ENCODE measurements at places on chromosomes 3 and 15.

- peak; percentile 92 for DNase-seq
Observed at GRCh38 chr3:116005404-116005803, 382.1 kb downstream of the GAP43 start.

DNA sequence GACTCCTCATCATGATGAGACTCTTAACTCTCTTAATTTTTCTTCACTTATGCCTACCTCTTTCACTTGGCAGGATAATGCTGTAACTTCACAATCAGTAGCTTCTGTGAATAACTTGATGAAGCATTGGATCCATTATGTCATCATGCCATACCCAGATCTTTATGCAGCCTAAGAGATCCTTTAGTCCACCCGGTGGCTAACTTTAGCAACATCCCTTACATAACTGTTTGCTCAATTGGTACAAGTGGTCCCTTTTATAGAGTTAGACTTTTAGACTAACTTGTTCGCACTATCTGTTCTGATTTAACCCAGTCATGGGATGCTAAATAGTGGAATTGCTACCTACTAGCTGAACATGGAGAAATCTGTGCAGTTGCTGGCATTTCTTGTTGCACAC lies 184.5 kb downstream of the USP13 start:
- DNase-seq: peak; percentile 35

- DNase-seq: no peak
Observed at GRCh38 chr3:135242285-135242684, 447.2 kb downstream of the EPHB1 start.

- no peak for DNase-seq
Observed at GRCh38 chr3:194282436-194283122, 68.5 kb downstream of the CPN2 start.

GRCh38 chr3:71591101-71591500 lies 7.6 kb upstream of the FOXP1 start:
- no peak for DNase-seq

GRCh38 chr15:79572691-79573404 lies 140.7 kb downstream of the MINAR1 start:
- no peak for DNase-seq

- no peak for DNase-seq
Observed at GRCh38 chr15:69025320-69025719, 10.8 kb downstream of the NOX5 start.

GRCh38 chr3:46135475-46135874 lies 72.6 kb downstream of the CCR1 start:
- DNase-seq: no peak

DNA sequence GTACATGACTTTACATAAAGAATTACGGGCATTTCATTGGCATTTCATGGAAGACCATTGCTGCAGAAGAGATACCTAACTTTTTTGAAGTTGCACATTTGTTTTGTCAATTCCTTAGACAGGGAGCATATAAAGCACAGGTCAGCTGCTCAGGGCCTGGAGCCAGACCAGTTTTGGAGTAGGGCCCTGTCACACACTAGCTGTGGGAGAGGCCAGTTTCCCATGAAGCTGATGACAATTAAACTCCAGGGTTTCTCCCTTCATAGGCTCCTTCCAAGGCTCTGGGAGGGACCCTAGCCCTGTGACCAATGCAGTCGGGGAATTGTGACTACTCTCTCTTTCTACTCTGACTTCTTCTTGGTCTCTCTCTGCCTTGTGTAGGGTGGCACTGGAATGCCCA lies 107.3 kb upstream of the SELENOK start:
- no peak for DNase-seq

DNA sequence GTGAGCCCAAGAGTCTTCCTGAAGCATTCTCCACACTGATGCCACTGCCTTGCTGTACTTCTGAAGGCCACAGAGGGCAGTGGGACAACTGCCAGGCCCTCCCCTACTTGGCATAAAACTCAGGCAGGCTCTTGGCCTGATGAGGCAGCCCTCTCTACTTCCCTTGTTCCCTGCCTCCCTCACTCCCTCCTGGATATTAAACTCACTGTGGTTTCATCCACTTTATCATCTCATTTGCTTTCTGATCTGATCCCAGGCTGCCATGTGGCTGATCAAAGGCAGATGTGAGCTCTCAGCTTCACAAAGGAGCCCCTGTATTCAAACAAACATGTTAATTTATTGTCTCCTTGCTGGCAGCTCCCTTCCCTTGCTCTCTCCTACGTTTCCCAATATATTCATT lies 533.5 kb downstream of the IGSF11 start:
- DNase-seq: peak; percentile 17

GRCh38 chr3:73401616-73402279 lies 223.0 kb downstream of the PDZRN3 start:
- peak; percentile 30 for DNase-seq

DNA sequence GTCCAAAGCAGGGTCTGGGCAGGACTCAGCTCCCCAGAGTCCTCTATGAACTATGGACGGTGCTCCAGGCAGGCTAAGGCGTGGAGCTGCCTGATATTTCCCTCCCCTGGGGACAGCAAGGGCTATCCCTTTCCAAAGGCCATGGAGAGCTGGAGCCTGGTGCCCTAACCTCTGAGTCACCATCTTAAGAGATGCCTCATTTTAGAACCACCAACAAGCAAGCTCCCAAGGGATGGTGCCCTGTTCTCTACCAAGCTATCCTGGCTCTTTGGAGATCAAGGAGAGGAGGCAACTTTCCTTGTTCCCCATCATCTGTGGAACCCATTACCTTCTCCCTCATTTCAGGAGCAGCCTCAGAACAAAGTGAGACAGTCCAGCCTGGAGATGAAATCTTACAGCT lies 15.7 kb downstream of the STARD5 start:
- no peak for DNase-seq

GRCh38 chr3:11155341-11156025 lies 1.2 kb downstream of the HRH1 start:
- DNase-seq: peak; percentile 85

- peak; percentile 66 for DNase-seq
Observed at GRCh38 chr3:161913786-161914389, 417.3 kb downstream of the OTOL1 start.

GRCh38 chr3:155745795-155746550 lies 1.1 kb upstream of the PLCH1 start:
- DNase-seq: no peak

- DNase-seq: no peak
Observed at GRCh38 chr15:65060641-65061397, 7.0 kb downstream of the RASL12 start.

DNA sequence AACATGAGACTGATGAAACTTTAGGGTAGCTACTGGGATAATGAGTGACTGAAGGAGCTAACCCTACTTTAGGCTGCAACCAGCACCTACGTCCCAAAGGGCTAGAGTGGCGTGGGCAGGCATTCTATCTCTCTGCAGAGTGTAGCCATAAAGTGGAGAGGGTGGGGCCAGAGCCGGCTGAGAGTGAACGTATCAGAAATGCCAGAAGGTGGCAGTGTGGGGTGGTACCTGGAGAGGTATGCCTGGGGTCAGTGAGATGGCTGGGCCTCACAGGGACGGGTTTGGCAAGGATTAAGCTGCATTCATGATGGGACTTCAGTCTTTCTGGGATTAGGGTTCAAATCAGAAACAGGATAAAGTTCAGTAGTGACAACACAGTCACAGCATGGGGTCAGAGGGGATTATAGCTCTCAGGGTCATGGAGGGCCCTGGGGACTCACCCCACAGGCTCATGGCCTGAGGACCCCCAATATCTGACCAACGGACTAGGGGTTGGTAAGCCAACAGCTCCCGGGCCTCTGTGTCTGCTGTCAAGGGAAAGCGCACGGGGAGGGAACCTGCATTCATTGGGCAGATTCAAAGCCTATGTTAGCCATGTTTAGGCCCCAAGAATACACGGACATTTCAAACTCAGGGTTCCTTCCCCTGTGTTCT lies 86.5 kb upstream of the FOXB1 start:
- DNase-seq: peak; percentile 53

DNA sequence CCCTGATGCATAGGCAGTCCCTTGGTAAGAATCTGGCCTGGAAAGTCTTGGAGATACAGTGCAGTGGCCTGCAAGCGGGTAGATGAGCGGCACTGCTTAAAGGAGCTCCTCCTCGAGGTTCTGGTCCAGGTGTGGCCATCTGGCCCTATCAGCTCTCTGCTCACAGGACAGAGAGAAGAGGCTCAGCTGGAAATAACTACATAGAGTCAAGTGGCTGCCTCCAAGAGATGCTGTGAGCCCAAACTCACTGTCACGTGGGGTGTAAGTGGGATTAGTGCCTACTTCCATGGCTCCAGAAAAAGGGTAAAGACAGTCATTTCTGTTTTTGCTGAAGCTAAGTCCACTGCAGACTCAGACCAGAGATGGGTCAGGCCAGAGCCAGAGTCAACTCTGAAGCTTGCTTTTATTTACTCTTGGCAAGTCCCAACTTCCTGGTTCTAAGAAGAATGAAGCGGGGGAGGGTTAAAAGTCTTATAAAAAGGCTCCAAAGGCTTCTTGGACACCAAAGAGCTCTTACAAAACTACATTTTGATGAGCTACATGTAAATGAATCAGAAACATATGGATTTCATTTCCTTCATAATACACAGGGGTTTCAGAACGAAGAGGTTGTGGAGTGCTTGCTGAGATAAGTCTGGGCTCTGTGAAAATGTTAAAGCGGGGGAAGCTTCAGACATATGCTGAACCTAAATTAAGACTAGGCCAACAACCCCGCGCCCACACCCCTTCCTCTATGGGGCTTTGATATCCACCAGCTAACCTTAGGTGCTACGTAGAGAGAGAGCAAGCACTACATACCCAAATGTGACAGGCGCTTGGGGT lies 77.1 kb downstream of the PDZRN3 start:
- DNase-seq: peak; percentile 80

- DNase-seq: no peak
Observed at GRCh38 chr3:179432021-179432420, 19.2 kb downstream of the GNB4 start.

DNA sequence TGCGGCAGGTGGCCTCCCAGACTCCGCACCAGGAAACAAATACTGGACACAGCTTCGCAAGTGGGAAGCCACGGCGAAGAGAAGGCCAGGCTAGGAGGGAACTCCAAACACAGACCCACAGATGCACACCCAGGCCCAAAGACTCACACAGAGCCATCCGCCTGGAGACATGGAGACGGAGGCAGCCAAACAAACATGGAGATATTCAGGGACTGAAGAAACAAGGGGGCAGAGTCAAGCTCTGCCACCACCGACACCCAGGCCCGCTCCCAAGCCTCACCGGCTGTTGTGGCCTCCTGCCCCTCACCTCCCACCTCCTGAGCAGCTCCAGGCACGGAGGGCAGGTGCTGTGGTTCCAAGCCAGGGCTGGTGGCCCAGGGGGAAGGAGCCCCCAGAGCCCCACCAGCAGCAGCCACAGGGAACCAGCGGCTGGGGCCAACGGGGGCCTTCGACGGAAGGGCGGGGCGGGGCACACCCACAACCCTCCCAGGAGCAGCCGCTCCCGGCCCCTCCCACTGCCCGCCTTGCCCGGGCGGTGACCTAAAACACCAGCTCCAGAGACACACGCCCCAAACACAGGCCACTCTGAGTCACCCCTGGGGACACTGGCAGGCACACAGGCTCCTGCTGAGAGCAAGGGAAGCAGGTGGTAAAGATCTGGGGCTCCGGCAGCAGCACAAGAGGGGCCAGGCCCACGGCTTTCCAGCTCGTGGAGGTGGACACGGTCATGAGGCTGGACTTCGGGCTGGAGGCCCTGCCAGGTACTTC lies 31.9 kb downstream of the TNK2 start:
- no peak for DNase-seq

DNA sequence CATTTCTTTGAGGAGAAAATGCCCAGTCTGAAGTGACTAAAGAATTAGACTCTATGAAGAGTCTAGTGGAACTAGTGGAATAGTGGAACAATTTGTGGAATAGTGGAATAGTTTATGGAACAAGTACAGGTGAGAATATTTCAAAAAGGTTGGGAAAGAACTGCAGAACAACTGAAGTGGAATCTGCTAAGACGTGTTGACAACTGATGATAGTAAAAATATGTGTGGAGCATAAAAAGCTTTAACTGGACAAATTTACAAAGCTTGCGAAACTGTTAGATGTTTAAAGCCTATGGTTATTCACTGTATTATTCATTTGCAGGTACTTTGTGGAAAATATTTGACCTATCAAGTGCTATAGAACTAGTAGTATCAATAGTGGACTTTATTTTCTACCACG lies 164.5 kb downstream of the ADAMTS9 start:
- no peak for DNase-seq

GRCh38 chr3:136135039-136135802 lies 60.9 kb downstream of the MSL2 start:
- DNase-seq: peak; percentile 31

DNA sequence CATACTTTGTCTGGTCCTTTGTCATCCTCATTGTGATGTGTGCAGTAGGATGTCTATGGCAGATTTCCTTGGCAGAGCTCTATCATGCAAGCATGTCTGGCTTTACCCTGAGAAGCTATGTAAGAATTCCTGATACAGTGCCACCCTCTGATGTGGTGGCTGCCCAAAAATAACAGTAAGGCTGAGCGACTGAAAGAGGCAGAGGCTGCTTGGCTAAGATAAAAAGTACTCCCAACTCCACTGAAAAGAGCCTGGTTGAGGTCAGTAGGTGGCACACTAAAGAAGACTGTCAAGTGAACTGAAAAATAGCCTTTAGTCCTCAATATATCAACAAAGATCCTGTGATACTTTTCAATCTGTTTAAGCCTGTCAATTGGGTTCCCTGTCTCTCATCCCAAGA lies 31.7 kb downstream of the BTLA start:
- no peak for DNase-seq

DNA sequence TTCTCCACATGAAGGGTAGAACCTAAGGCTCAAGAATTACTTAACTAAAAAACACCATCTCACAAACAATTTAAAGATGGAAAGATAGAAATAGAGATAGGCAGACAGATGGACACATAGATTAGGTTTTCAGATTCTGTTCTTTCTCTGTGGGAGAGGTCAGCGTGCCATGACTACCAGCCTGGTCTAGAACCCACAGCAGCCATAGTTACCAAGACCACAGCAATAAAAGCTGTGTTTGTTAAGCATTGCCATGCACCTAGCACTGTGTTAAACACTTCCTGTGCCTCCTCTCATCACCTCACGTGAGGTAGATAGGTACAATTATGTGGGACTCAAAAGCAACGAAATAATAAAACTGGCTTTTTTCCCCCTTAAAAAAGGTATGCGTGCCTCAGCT lies 83.1 kb upstream of the TSEN2 start:
- DNase-seq: no peak

DNA sequence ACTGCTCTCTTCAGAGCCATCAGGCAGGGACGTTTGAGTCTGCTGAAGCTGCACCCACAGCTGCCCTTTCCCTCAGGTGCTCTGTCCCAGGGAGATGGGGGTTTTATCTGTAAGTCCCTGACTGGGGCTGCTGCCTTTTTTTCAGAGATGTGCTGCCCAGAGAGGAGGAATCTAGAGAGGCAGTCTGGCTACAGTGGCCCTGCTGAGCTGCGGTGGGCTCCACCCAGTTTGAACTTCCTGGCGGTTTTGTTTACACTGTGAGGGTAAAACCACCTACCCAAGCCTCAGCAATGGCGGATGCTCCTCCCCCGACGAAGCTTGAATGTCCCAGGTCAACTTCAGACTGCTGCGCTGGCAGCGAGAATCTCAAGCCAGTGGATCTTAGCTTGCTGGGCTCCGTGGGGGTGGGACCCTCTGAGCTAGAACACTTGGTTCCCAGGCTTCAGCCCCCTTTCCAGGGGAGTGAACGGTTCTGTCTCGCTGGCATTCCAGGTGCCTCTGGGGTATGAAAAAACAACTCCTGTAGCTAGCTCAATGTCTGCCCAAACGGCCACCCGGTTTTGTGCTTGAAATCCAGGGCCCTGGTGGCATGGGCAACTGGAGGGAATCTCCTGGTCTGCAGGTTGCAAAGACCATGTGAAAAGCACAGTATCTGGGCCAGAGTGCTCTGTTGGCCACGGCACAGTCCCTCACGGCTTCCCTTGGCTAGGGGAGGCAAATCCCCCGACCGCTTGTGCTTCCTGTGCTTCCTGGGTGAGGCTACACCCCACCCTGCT lies 21.1 kb upstream of the ST6GAL1 start:
- no peak for DNase-seq

GRCh38 chr15:48427479-48427878 lies 96.2 kb downstream of the DUT start:
- DNase-seq: no peak
